Activated T-helper 1 cell treated with anti-CD3 and anti-CD28 coated beads, Interleukin-2, amount 50 U/mL, for 16 hours (primary cell): ENCODE measurements at places on chromosomes 11 and 22.

DNA sequence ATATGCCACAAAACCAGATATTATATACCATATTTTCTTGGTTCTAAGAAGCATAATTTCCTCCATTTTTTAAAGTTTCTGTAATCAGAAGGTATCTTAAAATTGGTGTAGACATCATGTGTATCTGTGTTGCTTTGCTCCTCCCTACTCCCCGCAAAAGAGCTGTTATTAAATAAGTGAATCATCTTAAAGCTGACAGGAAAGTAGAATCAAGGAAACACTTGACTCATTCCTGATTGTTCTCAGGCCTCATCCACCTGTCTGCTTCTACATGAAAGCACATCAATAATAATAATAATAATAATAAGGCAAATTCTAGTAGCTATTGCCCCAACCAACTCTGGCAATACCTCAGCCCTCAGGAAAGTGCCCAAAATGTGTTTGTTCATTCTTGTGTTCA lies 26.2 kb upstream of the GUCY1A2 start:
- DNase-seq, result no peak

DNA sequence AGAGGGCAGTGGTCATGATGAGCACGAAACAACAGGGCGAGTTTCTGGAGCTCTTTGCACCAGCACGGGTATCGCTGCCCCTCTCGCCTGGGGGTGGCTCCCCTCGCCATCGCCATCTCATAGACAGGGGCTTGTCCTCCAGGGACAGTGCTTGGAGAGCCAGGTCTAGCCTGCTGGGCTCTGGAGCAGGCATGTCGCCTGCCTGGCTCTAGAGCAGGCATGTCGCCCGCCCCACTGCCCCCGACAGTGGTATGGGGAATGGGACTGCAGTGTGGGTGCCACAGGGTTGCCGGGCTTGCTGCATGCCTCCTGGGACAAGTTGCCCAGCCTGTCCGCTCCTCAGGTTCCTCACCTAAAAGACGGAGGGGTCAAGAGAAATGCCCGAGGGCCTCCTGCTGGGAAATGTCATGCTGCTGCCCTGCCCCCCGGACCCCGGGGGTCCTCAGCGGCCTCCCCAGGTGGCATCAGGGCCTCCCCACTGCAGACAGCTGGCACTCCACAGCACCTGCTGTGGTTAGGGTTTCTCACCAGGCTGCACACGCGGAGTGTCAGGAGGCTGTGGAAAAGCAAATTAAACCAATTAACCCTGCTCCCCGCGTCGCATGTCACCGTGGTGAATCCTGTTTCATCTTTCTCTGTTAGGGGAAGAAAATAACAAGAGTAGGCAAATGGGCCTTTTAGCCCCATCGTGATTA lies 403.0 kb downstream of the TBC1D22A start:
- DNase-seq, result no peak

- no peak for DNase-seq
Observed at GRCh38 chr11:28673691-28674432, 565.7 kb downstream of the METTL15 start.

DNA sequence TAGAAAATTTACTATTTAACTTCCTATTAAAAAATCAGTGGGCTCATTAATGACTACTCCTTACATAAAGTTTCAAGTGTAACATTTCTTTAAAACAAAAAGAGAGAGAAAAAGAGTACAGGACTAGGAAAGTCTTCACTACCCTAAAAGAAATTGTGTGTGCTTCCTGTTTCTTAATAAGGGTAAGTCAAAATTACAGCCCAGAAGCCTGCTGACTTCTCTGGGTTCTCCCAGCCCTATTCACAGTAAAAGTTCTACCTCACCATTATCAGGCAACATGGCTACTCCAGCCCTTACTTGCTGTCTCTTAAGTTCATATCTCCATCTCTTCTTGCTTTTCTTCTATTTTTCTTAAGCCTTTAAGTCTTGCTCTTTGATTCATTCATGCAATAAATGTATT lies 20.3 kb upstream of the ZC3H12C start:
- no peak for DNase-seq

GRCh38 chr22:36853407-36854099 lies 7.3 kb upstream of the NCF4 start:
- DNase-seq, result peak; percentile 80

DNA sequence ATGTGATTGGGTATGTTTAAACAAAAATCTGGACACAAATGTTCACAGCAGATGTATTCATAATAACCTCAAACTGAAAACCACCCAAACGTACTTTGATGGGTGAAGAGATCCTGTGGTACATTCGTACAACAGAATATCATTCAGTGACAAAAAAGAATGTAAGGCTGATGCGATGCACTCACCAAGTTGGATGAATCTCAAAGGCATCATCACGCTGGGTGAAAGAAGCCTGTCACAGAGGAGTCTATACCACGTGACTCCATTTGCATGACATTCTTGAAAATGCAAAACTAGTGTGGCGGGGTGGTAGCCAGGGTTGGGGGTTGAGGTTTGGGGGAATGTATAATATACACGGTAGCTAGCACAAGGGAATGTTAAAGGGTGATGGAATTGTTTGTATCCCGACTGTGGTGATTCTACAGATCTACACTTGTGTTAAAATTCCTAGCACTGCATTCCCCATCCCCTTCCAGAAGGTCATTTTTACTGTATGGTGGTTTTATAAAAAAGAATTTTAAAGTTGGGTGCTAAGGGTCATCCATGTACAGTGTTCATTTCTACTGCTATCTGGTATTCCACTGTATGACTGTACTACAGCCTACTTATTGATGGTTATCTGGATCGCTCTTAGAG lies 35.0 kb upstream of the SLC25A1 start:
- DNase-seq, result no peak

DNA sequence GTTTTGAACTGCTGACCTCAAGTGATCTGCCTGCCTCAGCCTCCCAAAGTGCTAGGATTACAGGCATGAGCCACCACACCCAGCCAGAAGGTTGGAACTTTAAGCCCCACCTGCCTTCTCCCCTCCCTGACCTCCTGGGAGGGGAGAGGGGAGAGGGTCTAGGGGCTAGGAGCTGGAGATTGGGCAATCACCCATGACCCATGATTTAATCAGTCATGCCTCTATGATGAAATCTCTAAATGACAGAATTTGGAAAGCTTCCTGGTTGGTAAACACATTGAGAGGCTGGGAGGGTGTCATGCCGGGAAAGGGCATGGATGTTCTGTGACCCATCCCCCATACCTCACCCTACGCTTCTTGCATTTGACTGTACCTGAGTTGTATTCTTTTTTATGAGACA lies 17.1 kb upstream of the TFIP11 start:
- DNase-seq, result no peak

- no peak for DNase-seq
Observed at GRCh38 chr11:33540946-33541915, 159.4 kb downstream of the C11orf91 start.

DNA sequence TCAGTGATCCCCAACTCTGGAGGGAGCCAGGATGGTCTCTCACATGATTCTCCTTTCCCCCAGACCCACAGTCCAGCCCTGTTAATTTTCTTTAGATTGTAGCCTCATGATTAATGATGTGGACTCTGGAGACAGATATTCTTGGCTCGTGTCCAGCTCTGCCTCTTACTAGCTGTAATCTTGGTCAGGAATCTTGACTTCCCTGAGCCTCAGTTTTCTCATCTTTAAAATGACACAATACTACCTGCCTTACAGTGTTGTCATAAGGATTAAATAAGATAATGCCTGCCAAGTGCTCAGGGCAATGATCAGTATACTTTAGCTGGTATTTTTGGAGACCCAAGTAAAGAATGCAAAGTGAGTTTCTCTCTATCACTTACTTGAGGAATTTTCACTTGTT lies 60.0 kb downstream of the SPECC1L start:
- no peak for DNase-seq

DNA sequence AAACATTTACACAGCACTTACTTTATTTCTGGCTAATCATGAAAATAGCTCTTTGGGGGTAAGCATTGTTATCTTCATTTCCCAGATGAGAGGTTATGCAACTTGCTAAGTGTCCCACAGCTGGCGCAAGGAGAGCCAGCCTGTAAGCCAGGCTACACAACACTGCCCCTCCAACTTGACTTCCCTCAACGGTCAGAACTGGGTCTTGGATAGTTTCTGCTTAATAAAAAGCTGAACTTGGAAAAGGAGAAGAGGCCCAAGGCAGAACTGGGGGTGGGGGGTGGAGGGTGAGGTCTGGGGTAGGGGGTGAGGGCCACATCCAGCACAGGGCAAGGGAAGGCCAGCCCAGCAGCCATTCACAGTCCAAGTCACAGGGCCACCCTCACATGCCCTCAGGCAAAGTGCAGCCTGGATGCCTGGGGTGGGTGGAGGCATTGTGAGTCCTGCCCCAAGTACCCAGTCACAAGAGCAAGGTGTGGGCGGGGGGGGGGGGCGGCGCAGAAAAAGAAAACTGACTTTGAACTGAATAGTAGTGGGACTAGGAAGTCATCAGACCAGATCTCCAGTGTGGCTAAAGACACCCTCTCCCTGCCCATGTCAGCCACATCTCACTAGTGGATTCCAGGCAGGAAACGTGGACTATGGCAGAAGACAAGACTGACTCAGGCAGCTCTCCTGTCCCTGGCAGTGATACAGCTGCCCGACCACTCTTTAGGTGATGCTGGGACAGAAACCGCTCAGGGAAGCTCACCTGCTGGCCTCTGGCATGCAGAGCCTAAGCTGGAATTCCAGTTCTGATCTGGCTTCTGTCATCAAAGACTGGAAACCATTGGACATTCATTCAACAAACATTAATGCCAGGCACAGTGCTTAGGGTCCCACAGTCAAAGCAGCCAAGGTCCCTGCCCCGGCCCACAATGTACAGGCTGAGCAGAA lies 52.4 kb downstream of the PACSIN2 start:
- DNase-seq, result no peak

DNA sequence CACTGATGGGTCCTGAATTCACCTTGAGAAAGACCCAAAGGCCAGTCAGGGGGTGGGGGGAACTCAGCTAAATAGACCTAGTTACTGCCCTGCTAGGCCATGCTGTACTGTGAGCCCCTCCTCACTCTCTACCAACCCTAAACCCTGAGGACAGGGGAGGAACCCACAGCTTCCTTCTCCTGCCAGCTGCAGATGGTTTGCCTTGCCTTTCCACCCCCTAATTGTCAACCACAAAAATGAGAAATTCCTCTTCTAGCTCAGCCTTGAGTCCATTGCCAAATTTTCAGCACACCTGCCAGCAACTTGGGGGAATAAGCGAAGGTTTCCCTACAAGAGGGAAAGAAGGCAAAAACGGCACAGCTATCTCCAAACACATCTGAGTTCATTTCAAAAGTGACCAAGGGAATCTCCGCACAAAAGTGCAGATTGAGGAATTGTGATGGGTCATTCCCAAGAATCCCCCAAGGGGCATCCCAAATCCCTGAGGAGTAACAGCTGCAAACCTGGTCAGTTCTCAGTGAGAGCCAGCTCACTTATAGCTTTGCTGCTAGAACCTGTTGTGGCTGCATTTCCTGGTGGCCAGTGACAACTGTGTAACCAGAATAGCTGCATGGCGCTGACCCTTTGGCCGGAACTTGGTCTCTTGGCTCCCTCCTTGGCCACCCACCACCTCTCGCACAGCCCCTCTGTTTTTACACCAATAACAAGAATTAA lies 2.4 kb upstream of the TTC36 start:
- DNase-seq, result no peak
